Renal cortex interstitium (tissue), 15 donors: ENCODE measurements at places on chromosomes 2 and 18. TPM values are rescaled to one million over a fixed set of nuclear protein-coding genes. Genes with fewer than 3 reads are reported as not detected.

Gene C1QL2
- polyA plus RNA-seq: not detected

Gene VWA3B
- polyA plus RNA-seq: 0.26 TPM

Gene IL1RN
- 2.0 TPM for polyA plus RNA-seq

Gene SLC5A7
- polyA plus RNA-seq: 0.80 TPM

Gene DLX2
- polyA plus RNA-seq: 0.17 TPM

Gene CYBRD1
- 42.4 TPM for polyA plus RNA-seq

Gene LOXHD1
- polyA plus RNA-seq: 0.83 TPM

Gene ADRA2B
- 4.8 TPM for polyA plus RNA-seq

Gene SLC4A5
- polyA plus RNA-seq: 4.8 TPM

Gene IL36G
- not detected for polyA plus RNA-seq

Gene ITGA4
- polyA plus RNA-seq: 33.1 TPM

Gene ASTL
- polyA plus RNA-seq: 0.20 TPM

Gene DSC2
- polyA plus RNA-seq: 50.6 TPM
